Right ventricle myocardium inferior (tissue), 1 donor: ENCODE measurements at places on chromosomes 5 and 9. TPM values are rescaled to one million over a fixed set of nuclear protein-coding genes. Genes with fewer than 3 reads are reported as not detected.

- DNase-seq = no peak
Observed at GRCh38 chr5:75433814-75434506, 77.5 kb downstream of the CERT1 start.

Gene TJP2
- total RNA-seq = 110 TPM

DNA sequence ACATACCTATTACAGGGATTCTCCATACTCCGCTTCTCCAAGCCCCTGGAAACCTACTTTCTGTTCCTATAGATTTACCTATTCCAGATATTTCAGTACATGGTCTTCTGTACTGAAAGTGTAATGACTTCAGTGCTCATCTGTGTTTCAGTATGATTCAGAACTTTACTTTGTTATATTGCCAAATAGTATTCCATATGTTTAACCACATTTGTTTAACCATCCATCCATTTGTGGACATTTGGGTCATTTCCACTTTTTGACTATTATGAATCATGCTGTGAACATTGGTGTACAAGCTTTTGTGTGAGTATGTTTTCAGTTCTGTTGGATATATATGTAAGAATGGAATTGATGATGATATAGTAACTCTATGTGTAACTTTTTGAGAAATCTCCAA lies 188.9 kb downstream of the PDZD2 start:
- no peak for DNase-seq

DNA sequence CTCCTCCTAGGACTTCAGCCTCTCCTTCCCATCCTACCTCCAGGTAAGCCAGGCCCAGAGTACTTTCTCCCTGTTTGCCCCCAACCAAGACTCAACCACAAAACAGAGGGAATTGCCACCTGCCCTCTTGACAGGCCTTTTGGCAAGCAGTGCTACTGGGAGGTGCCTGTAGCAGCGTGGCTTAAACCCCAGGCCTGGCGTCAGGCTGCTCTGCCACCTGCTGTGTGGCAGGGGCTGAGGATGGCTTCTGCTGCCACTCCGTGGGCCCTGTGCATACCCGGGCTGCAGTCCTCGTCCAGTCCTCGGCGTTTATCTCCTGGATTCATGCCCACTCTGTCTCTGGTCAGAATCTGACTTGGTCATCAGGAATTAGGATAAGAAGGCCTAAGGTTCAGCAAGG lies 163.1 kb downstream of the PAX5 start:
- DNase-seq = no peak

Gene PFN3
- not detected for total RNA-seq

DNA sequence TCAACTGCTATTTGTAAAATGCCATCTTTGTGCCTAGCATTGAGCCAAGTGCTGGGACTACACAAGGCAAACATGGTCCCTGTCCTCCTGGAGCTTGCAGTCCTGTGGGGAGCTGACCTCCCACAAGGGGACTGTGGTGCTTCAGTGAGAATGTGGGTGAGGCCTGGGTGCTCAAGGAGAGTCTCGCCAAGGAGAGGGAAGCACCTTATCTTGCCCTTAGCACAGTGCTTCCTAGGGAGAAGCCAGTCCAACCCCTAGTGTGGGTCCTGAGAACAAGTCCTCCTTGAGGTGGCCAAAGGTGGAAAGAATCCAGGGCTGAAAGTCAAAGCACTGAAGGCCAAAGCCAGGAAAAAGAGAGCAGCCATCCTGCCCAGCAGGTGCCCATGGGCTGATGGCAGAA lies 31.1 kb upstream of the MVB12B start:
- DNase-seq = no peak

- no peak for DNase-seq
Observed at GRCh38 chr9:110131499-110131898, 76.5 kb downstream of the C9orf152 start.
